ENCODE measurements at places on chromosomes 2 and 18. TPM values are rescaled to one million over a fixed set of nuclear protein-coding genes. Genes with fewer than 3 reads are reported as not detected.

BBS5 gene
- 1.7 TPM for total RNA-seq

MSTN gene
- 0.21 TPM for total RNA-seq

SEC11C gene
- total RNA-seq, result 29.6 TPM

BCL2L11 gene
- total RNA-seq, result 9.7 TPM

EGR4 gene
- total RNA-seq, result not detected

RTP5 gene
- total RNA-seq, result 0.19 TPM

IKZF2 gene
- 44.1 TPM for total RNA-seq

GREB1L gene
- total RNA-seq, result 0.12 TPM

C2orf15 gene
- total RNA-seq, result 0.49 TPM

CRYGC gene
- total RNA-seq, result not detected

ANKRD62 gene
- total RNA-seq, result under 0.01 TPM

NYAP2 gene
- total RNA-seq, result not detected

SIX3 gene
- not detected for total RNA-seq

LAMA1 gene
- 1.3 TPM for total RNA-seq

LCT gene
- not detected for total RNA-seq

LAPTM4A gene
- total RNA-seq, result 108 TPM

LDLRAD4 gene
- total RNA-seq, result 0.91 TPM

PKDCC gene
- 4.1 TPM for total RNA-seq

DHRS9 gene
- total RNA-seq, result 19.6 TPM

GCG gene
- total RNA-seq, result not detected

KLHL41 gene
- total RNA-seq, result 0.40 TPM

SFTPB gene
- total RNA-seq, result not detected

CCBE1 gene
- total RNA-seq, result 0.34 TPM

MAP3K19 gene
- total RNA-seq, result not detected

FOXI3 gene
- not detected for total RNA-seq

ANKRD44 gene
- total RNA-seq, result 4.5 TPM

TRIM43B gene
- total RNA-seq, result not detected

CDH20 gene
- total RNA-seq, result not detected

OTOS gene
- total RNA-seq, result not detected

HNMT gene
- 10.6 TPM for total RNA-seq

RAB11FIP5 gene
- total RNA-seq, result 19.6 TPM

INPP4A gene
- 7.4 TPM for total RNA-seq

KCNG2 gene
- not detected for total RNA-seq

TXNDC2 gene
- total RNA-seq, result not detected

CTLA4 gene
- total RNA-seq, result 1.0 TPM

PCARE gene
- total RNA-seq, result not detected

DLX1 gene
- not detected for total RNA-seq

RESP18 gene
- not detected for total RNA-seq

KCNK3 gene
- 0.66 TPM for total RNA-seq

AMER3 gene
- total RNA-seq, result not detected

UGT1A5 gene
- total RNA-seq, result 6.4 TPM

ACMSD gene
- total RNA-seq, result not detected

FHOD3 gene
- total RNA-seq, result 3.1 TPM

CIB4 gene
- total RNA-seq, result 0.57 TPM

C2orf78 gene
- total RNA-seq, result not detected

CNRIP1 gene
- 0.61 TPM for total RNA-seq

CCL20 gene
- 3.6 TPM for total RNA-seq

C2orf66 gene
- total RNA-seq, result not detected

ERMN gene
- total RNA-seq, result not detected

HS6ST1 gene
- total RNA-seq, result 64.5 TPM

SKA1 gene
- 1.6 TPM for total RNA-seq

COLEC11 gene
- total RNA-seq, result not detected

SPTBN1 gene
- total RNA-seq, result 217 TPM

STON1 gene
- 2.0 TPM for total RNA-seq

MZT2A gene
- total RNA-seq, result 121 TPM

DES gene
- total RNA-seq, result 120 TPM

RUFY4 gene
- total RNA-seq, result not detected

ZNF514 gene
- total RNA-seq, result 7.9 TPM

NEU2 gene
- total RNA-seq, result not detected

RFTN2 gene
- total RNA-seq, result 1.4 TPM
